Activated naive CD8-positive, alpha-beta T cell treated with anti-CD3 and anti-CD28 coated beads for 36 hours (primary cell): ENCODE measurements at places on chromosomes 13 and 19. TPM values are rescaled to one million over a fixed set of nuclear protein-coding genes. Genes with fewer than 3 reads are reported as not detected.

The ACTMAP gene
- total RNA-seq: 13.8 TPM

The MCEMP1 gene
- total RNA-seq: not detected

The YJU2 gene
- total RNA-seq: 38.5 TPM

The FGF9 gene
- 0.50 TPM for total RNA-seq

The PSG7 gene
- total RNA-seq: not detected

The CALR3 gene
- 0.16 TPM for total RNA-seq

The MIER2 gene
- total RNA-seq: 17.2 TPM

The SIGLEC11 gene
- not detected for total RNA-seq

The TMC4 gene
- total RNA-seq: not detected

The TIMM29 gene
- total RNA-seq: 19.0 TPM

The PIK3R2 gene
- 18.5 TPM for total RNA-seq

The NLRP4 gene
- not detected for total RNA-seq
